Astrocyte of the cerebellum (primary cell): ENCODE measurements at places on chromosomes 16 and 17.

GRCh38 chr16:31134625-31135534 is 647 bp downstream of the PRSS8 start:
- DNase-seq = no peak

GRCh38 chr17:59152925-59153324 is 2.1 kb downstream of the SKA2 start:
- DNase-seq = no peak

DNA sequence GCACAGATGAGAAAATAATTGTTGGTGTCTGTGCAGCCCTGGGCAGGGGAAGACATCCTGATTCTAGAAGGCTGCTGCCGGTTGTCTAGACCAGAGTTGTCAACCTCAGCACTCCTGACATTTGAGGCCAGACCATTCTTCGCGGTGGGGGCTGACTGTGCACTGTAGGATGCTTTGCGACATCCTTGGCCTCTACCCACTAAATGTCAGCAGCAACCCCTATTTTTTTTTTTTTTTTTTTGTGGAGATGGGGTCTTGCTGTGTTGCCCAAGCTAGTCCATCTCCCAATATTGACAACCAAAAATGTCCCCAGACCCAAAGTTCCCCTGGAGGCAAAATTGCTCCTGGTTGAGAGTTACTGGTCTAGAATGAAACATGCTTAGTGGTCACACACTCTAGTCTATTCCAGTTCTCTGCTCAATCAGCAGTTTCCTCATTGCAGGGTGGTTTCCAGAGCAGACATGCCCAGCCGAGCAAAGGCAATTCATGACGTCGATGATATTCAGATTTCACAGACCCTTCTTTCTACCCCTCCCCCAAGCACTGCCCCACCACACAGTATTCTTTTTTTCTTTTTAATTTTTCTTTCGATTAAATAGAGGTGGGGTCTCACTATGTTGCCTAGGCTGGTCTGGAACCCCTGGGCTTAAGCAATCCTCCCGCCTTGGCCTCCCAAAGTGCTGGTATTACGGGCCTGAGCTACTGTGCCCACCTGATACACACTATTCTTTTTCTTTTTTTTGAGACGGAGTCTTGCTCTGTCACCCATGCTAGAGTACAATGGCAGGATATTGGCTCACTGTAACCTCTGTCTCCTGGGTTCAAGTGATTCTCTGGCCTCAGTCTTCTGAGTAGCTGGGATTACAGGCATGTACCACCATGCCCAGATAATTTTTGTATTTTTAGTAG is 9.0 kb downstream of the C17orf99 start:
- DNase-seq = no peak

- DNase-seq = no peak
Measured at GRCh38 chr16:29926711-29927052, 656 bp upstream of the KCTD13 start.

DNA sequence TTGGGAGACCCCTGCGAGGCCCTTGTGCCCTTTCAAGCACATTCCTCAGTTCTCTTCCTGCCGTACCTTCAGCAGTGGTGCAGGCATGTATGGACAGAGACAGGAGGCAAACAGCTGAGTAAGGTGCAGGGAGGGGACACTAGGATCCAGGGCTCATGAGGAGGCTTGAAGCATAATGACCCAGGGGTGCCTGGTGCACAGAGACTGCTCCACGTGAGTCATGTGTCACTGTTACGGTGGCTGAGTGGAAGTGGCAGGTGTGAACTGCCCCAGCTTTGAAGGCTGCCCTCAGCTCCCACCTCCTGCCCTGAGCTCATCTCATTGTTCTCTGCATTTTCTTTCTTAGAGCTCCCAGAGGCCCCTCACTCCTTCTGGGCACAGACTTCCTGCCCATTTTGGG is 124.8 kb downstream of the NTN1 start:
- no peak for DNase-seq
